ENCODE measurements at places on chromosomes 7 and 10.

DNA sequence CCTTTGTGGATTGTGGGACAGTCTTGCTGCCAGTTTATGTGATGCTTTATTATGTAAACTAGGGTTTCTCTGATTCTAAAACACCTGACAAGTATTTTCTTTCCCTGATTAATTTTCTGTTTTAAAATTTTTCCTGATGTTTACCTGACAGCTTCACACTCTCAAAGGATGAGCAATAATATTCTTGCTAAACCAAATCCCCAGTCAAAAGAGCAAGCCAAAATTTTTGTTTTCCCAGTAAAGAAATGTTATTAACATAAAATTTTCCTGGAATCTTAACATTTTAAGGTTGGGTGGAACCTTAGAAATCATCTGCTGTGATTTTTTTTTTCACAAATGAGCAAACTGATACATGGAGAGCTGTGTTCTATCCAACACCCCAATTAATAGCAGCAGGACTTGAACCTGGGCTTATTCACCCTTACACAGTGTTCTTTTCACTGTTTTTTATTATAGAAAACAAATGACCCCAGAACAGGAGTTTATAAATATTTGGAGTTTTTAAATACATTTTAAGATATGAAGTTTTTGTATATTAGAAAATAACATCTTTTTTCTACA is 185.2 kb upstream of the VIPR2 start:
- DNase-seq = no peak

DNA sequence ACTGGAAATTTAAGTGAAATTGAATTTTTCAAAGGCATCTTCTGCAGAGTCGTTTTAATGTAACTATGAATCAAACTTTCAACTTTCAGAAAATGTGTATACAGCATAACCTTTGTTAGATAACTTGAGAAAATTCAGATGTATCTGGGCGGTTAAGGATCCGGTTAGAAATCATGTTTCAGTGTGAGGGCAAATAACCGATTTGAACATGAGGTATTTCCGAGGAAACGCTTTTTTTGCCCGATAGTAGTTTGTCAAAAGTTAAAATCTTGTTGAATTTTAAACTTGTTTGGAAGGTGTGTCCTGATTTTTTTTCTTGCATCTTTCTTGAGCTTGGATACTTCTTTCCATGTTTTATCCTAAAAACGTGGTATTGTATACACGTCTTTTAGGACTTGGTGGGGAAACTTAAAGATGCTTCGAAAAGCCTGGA is 1.3 kb upstream of the BMI1 start:
- DNase-seq = no peak

GRCh38 chr7:131547589-131547988 is 8.8 kb downstream of the PODXL start:
- no peak for DNase-seq

- no peak for DNase-seq
These were observed 9.4 kb downstream of the FRG2B start for GRCh38 chr10:133617196-133617595.

DNA sequence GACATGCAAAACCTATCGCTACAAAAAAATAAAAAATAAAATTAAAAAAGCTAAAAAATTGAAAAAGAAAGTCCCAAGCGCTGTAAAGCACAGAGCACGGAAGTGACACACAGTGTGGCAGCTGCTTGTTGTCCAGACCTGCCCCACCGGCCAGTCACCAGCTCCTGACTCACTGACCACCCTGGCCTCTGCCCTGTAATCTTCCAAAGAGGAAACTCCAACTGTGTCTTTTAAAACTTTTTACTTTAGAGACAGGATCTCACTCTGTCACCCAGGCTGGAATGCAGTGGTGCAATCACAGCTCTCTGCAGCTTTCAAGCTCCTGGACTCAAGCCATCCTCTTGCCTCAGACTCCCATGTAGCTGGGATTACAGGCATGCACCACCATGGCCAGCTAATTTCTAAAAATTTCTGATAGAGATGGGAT is 23.6 kb downstream of the GNA12 start:
- no peak for DNase-seq

DNA sequence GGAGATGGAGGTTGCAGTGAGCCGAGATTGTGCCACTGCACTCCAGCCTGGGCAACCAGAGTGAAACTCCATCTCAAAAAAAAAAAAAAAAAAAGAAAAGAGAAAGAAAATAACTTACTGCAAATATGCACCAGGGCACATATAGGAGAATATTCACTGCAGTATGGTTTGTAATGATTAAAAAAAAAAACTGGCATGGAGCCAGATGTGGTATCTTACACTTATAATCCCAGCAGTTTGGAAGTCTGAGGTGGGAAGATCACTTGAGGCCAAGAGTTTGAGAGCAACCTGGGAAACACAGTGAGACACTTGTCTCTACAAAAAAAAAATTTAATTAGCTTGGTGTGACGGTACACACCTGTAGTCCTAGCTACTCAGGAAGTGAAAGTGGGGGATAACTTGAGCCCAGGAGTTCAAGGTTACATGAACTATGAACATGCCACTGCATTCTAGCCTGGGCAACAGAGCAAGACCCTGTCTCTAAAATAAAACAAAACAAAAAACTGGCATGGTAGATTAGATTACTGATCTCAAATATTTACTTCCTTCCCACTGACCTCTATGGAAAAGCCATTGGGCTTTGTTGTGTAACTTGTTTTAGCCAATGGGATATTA is 85.6 kb downstream of the MICU1 start:
- no peak for DNase-seq

GRCh38 chr10:49264177-49264677 is 34.7 kb upstream of the C10orf71 start:
- DNase-seq = no peak

DNA sequence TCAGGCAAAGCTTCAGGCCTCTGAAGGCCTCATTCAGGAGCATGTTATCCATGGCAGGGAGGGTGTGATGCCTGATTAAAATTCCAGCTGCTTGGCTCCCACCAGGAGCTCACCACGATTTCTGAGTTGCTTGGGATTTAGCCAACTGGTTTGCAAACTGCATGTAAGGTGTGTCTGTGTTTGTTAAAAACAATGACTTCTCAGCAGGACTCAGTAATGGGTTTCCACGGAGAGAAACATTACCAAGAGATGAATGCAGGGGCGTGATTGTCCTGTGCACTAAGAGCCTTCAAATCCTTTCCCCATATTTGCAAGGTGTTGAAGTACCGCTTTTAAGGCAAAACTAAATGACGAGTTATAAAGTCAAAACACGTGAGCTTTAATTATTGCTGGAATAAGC is 88.8 kb upstream of the BTBD16 start:
- DNase-seq = no peak

DNA sequence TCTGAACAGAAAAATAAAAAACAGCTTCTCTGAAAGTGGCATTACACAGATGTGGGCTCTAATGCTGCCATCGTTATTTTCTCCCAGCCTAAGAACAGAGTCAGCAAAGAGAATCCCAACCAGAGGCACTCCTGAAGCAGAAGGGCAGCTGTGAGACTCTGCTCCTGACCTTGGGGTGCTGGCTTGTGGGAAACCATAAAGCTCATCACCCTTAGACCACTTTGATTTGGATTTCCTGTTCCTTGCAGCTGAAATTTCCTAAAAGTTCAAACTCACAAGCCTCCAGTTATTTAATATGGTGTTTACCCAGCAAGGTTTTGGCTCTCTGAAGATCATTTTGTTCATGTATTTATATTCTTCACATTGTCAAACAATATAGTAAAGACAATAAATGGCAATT is 814.8 kb downstream of the TNS3 start:
- DNase-seq = no peak

- DNase-seq = no peak
These were observed 65.0 kb upstream of the PFKP start for GRCh38 chr10:3002304-3002703.

GRCh38 chr7:152073352-152073751 is 47.9 kb downstream of the GALNT11 start:
- no peak for DNase-seq

DNA sequence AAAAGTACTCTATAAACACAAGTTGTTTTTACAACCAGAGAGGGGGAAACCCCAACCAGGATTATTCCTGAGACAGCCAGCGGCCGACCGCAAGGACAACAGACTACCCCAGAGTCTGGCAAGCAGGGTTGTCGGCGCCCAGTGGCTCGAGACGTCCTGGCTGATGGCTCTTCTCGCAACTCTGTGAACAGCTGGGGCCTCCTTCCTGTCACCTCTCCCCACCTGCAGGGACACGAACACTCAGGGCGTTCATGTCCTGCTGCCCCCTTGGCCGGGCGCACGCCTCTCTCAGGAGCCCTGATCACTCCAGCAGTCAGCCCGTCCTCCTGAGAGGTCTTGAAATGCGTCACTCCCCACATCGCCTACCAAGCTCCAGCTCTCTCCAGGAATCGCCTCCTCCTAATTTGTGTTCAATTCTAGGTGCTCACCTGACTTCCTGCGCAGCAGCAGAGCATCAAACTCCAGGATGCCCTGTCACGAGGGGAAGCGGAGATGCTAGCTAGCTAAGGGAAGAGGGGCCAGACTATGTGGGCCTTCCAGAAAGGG is 66.4 kb upstream of the TNRC18 start:
- DNase-seq = no peak

GRCh38 chr7:64946772-64947171 is 43.7 kb downstream of the ZNF273 start:
- DNase-seq = no peak

DNA sequence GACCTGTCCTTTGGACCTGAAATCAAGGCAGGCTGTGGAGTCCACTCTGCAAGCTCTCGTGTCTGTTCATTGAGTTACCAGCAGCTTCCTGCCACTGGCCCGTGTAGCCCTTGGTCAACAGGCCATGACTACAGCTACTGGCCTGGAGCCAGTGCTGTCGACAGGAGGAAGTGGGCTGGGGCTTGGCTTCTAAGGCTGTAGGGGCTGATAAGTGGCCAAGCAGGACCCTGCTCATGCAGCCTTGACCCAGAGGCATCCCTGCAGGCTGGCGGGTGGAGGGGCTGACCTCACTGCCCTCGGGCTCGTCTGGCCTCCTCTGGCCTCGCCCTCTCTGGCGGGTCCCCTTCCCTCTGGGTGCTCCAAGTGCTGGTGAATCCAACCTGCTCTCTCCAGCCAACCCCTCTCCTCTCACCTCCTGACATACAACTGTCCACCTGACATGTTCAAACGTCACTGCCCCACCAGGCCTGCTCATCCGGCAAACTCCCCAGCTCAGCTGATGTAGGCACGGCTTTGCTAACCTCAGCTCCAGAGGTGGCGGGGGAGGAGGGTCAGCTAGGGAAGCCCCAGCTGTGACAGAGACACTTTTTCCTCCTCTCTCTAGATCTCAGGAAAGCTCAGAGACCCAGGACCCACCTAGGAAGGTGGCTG is 188.6 kb upstream of the LYZL2 start:
- no peak for DNase-seq

GRCh38 chr7:155373359-155374273 is 75.9 kb downstream of the INSIG1 start:
- no peak for DNase-seq

DNA sequence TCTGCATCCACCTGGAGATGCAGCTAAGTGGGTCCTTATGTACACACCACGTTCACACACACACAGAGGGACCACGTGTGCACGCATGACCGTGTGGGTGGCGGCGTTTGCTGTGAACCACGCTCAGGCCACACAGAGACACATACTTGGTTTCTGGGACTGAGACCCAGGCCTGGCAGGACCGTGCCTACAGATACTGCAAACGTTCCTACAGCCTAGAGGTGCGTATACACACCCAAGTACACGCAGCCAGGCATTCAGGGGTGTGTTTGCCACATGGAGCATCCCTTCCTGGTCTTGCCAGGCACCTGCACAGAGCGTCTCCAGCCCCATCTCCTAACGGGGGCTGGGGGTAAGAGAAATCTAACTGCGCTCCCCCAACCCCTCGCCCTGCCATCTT is 49.0 kb upstream of the GTF2IRD1 start:
- no peak for DNase-seq

GRCh38 chr7:108613147-108613948 is 43.7 kb downstream of the DNAJB9 start:
- peak; percentile 48 for DNase-seq

- no peak for DNase-seq
These were observed 76.5 kb downstream of the XPNPEP1 start for GRCh38 chr10:109846832-109847231.

- DNase-seq = no peak
These were observed 255.9 kb upstream of the GRB10 start for GRCh38 chr7:51038573-51038972.

DNA sequence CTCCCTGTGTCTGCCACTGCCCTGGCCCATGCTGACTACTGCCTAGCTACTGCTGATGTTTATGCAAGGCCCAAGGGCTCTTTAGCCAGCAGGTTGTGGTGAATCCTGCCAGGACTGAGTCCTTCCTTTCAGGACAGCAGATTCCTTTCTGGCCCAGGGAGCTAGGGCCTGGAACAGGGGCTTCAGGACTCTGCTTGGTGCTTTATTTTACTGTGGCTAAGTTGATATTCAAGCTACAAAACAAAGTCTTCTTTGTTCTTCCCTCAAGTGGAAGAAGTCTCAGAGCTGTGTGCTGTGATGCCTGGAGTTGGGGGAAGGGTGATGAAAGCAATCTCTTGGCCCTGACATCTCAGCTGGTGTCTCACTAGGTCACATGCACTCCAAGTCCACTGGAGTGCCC is 66.2 kb upstream of the NME8 start:
- DNase-seq = no peak

DNA sequence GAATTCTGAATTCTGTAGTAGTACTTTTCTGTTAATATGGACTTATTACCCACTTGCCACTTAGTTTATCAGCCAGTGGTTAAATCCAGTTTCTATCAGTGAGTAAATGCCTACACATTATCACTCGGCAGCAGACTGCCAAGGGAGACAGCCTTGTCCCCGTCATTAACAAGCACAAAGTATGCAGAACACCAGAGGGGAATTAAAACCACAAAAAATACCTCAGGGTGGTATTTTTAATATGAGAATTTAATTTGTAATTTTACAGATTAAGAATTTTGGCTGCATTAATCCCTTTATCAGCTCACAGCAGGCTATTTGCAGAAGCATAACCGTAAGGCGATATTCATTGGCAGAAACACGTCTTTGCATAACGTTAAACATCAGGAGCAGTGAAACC is 150.0 kb upstream of the FZD1 start:
- DNase-seq = no peak

GRCh38 chr7:5374464-5374863 is 49.2 kb downstream of the TNRC18 start:
- no peak for DNase-seq

GRCh38 chr10:103277713-103278536 is 987 bp downstream of the INA start:
- DNase-seq = no peak

- no peak for DNase-seq
These were observed 62.2 kb upstream of the FAM20C start for GRCh38 chr7:130222-130572.

GRCh38 chr10:114070710-114071109 is 27.0 kb downstream of the ADRB1 start:
- DNase-seq = no peak

GRCh38 chr10:24435374-24435773 is 226.4 kb downstream of the KIAA1217 start:
- no peak for DNase-seq

DNA sequence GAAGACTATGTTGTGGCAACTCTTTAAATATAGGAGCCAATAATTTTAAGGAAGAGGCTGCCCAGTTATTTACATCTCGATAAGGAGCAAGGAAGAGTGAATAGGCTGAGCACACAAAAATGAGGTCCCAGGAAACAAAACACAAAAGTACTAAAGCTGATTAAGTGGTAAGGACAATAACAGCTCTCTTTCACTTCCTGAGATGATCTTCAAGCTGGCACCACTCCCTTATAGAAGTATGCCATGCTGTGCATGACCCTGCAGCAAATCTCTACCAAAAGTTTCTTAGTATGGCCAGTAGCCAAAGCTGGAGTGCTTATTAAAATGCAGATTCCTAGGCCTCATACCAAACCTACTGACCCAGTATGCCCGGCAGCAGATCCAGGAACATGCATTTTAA is 39.7 kb downstream of the CADPS2 start:
- DNase-seq = no peak
